Frontal cortex (tissue), 4 donors: ENCODE measurements at places on chromosomes 3 and 15.

- DNase-seq = no peak
Observed at GRCh38 chr3:143311096-143311495, 191.5 kb downstream of the CHST2 start.

GRCh38 chr15:41836073-41836472 is 2.6 kb upstream of the PLA2G4B start:
- DNase-seq = no peak

- no peak for DNase-seq
Observed at GRCh38 chr15:89948796-89949195, 36.0 kb upstream of the ARPIN start.

GRCh38 chr3:14764331-14765059 is 54.3 kb upstream of the FGD5 start:
- no peak for DNase-seq

GRCh38 chr3:49004352-49005302 is 2.6 kb upstream of the WDR6 start:
- no peak for DNase-seq
